ENCODE measurements at places on chromosomes 5 and 9. TPM values are rescaled to one million over a fixed set of nuclear protein-coding genes. Genes with fewer than 3 reads are reported as not detected.

The LAMC3 gene
- total RNA-seq, result 28.5 TPM

The DNM1 gene
- 5.2 TPM for total RNA-seq

The UBE2QL1 gene
- total RNA-seq, result not detected

The PCDHB16 gene
- total RNA-seq, result 4.1 TPM

The GABBR2 gene
- total RNA-seq, result 0.84 TPM

The KIF3A gene
- total RNA-seq, result 10.5 TPM

The SLC27A6 gene
- total RNA-seq, result not detected

The FAM53C gene
- total RNA-seq, result 23.0 TPM

DNA sequence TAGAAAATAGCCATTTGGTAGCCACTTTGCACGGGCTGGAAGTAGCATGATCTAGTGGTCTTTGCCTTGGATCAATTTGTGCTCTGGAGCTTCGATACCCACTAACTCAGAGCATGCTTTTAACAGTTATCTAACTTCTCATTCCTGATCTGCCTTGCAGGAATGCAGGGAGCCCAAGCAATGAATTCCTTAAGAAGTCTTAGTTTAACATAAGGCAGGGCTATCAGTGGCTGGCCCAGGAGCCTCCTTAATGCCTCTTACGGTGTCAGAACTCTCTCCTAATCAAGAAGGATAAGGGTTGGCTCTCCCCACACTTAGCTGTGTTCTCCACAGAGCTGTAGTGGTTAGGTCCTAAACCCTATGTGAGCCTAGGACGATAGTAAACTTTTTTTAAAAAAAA lies 95.8 kb upstream of the TBCA start:
- H3K4me3 ChIP-seq, result no peak overlapping the region
- no peak overlapping the region for H3K27ac ChIP-seq
- H3K27me3 ChIP-seq, result no peaks in the 10 kb centered on the region
- no peaks in the 10 kb centered on the region for H3K36me3 ChIP-seq
- no peaks in the 10 kb centered on the region for H3K4me1 ChIP-seq
- DNase-seq, result no peak

- H3K4me3 ChIP-seq, result no peak overlapping the region
- H3K27ac ChIP-seq, result no peak overlapping the region
- H3K4me1 ChIP-seq, result no peaks in the 10 kb centered on the region
- no peak for DNase-seq
- no peaks in the 10 kb centered on the region for H3K27me3 ChIP-seq
These were observed 228.9 kb downstream of the KIAA0825 start for GRCh38 chr5:94389515-94389899.

DNA sequence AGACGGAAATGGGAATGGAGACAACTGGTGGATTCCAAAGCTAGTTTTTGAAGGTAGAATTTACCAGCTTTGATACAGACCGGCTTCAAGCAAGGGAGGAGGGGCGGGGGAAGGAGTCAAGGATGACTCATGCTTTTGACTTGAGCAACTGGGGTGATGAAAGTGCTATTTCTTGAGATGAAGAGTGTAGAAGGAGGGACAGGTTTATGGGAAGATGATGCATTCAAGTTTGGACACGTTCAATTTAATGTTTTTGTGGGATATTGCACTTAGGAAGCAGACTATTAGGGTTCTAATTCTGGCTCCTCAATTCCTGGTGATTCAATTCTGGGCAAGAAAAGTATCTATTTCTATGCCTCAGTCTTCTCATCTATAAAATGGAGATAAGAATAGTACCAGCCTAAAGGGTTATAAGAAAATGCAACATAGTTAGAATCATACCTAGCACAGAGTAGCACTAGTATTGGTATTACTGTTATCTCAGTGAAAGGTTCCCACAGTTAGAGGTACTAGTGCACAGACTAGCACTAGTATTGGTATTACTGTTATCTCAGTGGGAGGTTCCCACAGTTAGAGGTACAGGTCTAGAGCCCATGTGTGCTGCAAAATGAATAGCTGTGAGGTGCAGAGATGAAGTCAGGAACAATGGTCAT lies 4.6 kb downstream of the NIPAL4 start:
- no peaks in the 10 kb centered on the region for H3K36me3 ChIP-seq
- H3K4me3 ChIP-seq, result no peak overlapping the region
- DNase-seq, result no peak
- H3K27me3 ChIP-seq, result peaks cover 21% of the 10 kb centered on the region

DNA sequence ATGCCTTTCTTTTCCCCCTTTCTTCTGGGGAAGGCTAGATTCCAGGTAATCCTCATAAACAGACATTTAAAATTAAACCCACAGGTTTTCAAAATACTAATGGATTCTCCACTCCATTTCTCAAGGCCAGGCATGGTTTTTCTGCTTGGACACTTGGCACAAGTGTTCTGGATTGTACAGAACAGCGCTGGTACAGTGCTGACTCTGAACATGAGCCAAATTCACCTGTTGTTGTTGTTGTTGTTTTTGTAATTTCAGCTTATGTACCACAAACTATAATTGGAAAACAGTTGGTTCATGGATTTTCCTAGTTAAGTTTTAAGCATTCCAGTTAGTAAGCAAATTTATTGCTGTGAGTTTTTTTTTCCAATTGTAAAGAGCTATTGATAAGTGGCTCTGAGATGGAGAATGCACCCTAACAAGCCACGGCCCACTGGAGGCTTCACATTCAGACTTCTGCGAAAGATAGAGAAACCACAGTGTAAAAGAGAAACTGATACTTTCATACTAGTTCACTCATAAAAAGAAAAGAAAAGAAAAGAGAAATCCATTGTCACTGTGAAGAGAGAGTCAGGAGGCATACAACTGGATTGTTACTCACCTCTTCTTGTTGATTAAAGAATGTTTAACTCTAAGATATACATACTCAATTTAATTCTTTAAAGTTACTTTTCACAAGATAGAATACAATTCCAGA lies 16.2 kb upstream of the ITGA1 start:
- no peak overlapping the region for H3K27ac ChIP-seq
- H3K4me1 ChIP-seq, result peaks cover 23% of the 10 kb centered on the region
- no peaks in the 10 kb centered on the region for H3K36me3 ChIP-seq
- H3K4me3 ChIP-seq, result no peak overlapping the region
- no peak for DNase-seq
- no peaks in the 10 kb centered on the region for H3K27me3 ChIP-seq

DNA sequence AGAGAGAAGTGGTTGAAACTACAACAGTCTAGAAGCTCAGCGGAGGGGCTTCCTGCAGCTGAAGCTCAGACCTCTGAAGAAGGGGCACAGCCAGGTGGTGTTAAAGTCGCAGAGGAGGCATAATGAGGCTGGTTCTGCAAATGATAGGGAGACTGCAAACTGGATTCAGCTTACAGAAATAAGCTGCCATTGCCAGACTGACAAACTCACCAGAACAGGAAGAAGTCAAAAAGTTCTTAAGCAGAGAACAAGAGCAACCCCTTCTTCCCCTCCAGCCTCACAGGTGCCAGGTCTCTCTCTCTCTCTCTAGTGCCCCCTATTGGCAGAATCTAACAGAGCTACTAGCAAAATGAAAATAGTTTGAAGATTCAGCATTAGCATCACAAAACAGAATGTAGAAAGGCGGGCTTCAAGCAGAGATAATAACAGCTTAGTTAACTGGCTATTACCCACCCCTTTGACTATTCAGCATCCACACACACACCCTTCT lies 76.7 kb downstream of the GRAMD2B start:
- H3K27ac ChIP-seq, result no peak overlapping the region
- no peaks in the 10 kb centered on the region for H3K27me3 ChIP-seq
- H3K4me3 ChIP-seq, result no peak overlapping the region
- no peaks in the 10 kb centered on the region for H3K36me3 ChIP-seq
- H3K4me1 ChIP-seq, result peaks cover 5% of the 10 kb centered on the region

GRCh38 chr5:88870285-88870684 lies 12.7 kb downstream of the MEF2C start:
- no peaks in the 10 kb centered on the region for H3K4me1 ChIP-seq
- no peak overlapping the region for H3K27ac ChIP-seq
- H3K4me3 ChIP-seq, result no peak overlapping the region
- no peak for DNase-seq
- no peaks in the 10 kb centered on the region for H3K36me3 ChIP-seq

DNA sequence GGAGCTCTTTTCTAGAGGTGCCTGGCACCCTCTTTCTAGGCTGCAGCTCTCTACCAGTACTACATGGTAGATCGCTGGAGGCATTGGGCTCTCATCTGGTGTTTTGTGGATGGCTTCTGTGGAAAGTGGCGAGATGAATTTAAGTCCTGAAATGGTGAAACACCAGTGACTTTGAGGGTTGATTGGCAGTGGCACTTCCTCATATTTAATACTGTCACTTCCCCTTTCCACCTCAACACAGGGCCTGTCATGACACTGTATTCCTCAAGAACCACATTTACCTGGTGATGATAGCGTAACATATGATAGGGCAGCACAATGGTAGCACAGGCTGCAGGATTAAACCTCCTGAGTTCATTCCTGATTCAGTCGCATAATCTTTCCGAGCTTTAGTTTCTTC lies 132.1 kb downstream of the KDM4C start:
- peaks cover 4% of the 10 kb centered on the region for H3K4me1 ChIP-seq
- no peak overlapping the region for H3K27ac ChIP-seq
- H3K36me3 ChIP-seq, result peaks cover 26% of the 10 kb centered on the region
- no peak for DNase-seq
- no peaks in the 10 kb centered on the region for H3K27me3 ChIP-seq

DNA sequence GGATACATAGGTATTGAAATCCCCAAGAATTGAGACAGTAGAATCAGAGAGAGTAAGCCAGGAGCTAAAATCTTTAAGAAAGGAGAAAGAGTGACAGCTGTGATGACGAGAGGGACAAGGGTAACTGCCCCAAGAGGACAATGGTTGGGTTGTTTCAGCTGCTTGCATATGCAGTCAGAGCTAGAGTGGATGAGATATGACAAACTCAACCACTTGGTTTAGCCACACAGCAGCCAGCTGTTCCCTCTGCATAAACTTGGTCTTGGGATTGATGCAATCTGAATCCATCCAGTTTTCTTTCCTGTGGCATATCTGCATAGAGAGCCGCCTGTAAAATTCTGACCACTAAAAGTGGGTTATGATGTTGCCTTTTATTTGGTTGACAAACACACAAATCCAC lies 100.7 kb downstream of the ZNF622 start:
- H3K36me3 ChIP-seq, result no peaks in the 10 kb centered on the region
- no peaks in the 10 kb centered on the region for H3K4me1 ChIP-seq
- H3K27ac ChIP-seq, result no peak overlapping the region
- H3K4me3 ChIP-seq, result no peak overlapping the region
- DNase-seq, result no peak

GRCh38 chr5:54689411-54690251 lies 172.1 kb downstream of the SNX18 start:
- H3K27me3 ChIP-seq, result no peaks in the 10 kb centered on the region
- peaks cover 22% of the 10 kb centered on the region for H3K4me1 ChIP-seq
- no peak overlapping the region for H3K4me3 ChIP-seq
- no peak for DNase-seq
- peak overlapping the region; percentile 36 for H3K27ac ChIP-seq

DNA sequence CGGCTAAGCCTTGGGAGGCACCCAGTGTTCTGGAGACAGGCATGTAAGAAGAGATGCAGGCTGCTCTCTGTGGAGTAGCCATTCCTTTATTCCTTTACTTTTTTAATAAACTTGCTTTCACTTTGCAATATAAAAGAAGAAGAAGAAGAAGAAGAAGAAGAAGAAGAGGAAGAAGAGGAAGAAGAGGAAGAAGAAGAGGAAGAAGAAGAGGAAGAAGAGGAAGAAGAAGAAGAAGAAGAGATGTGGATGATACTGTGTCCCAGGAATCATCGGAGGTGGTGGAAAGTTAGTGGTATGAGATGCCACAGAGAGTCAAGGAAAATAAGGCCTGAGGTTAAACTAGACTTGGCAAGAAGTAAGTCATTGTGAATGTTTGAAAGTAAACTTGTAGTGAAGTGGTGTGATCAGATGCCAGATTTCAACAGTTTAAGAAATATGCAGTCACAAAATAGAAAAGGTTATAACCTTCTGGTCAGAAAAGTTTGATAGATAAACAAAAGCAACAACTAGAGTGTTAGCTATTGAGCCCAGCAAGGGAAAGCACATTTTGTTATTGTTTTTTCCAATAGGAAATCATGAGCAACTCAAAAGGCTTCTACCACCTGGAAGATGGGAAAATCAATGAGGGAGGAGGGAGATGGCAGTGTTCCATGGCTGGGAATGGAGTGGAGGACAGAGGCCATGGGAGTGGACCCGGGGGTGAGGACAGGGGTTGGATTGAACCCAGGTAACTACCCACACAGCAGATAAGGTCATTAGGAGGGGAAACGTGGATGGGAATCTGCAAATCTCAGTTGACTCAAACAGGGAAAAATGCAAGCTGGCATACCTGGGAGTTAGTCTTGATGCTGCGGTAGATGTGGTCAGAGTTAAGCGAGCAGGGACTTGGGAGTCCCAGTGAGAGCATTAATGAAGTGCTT lies 16.8 kb downstream of the AOPEP start:
- H3K4me3 ChIP-seq, result no peak overlapping the region
- no peaks in the 10 kb centered on the region for H3K27me3 ChIP-seq
- no peaks in the 10 kb centered on the region for H3K36me3 ChIP-seq
- no peak overlapping the region for H3K27ac ChIP-seq

DNA sequence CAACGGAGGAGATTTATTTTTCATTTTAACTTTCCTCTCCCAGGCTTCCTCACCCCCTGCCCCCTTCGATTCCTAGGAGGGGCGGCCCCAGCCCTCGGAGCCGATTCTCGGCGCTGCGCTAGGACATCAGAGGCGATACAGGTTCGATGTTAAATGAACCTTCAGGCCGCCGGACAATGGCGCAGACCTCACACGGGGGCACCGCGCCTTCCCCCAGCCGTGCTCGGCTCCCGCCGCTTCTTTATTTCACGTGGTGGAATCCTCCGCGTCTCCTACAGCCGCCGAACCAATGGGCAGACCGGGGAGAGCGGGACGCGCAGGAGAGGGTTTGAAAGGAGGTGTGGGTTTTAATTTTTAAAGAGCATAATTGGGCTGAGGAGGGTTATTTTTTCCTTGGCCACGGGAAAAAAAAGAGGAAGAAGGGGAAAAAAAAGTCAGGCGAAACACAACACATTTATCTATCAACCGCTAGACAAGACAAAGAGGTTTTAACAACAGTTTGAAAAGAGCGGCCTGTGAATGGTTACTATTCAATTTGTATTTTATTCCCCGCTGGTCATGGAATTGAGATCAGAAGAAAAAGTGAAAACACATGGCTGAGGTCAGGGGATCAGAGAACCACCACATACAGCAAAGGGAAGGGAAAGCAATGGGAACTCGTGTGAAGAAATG lies 126.8 kb downstream of the TMEM174 start:
- DNase-seq, result no peak
- peaks cover 94% of the 10 kb centered on the region for H3K27me3 ChIP-seq
- H3K27ac ChIP-seq, result no peak overlapping the region
- H3K4me3 ChIP-seq, result no peak overlapping the region
- H3K36me3 ChIP-seq, result no peaks in the 10 kb centered on the region

DNA sequence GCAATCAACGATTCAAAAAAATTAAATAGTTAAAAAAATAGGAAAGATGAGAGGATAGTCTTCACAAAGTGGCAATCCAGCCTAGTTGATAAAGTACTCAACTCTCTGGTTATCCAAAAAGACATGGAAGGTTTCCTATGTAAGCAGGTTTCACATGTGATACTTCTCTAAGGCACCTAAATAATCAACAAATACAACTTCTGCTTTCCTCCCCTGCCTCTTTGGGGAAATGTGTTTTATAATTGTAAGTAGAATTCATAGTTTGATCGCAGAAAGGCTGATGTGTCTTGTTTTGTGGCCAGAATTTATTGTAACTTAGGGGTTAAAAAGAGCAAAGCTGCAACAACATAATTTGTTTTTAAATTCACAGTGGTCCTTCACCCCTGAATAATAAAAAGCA lies 855.5 kb upstream of the DMAC1 start:
- no peaks in the 10 kb centered on the region for H3K4me1 ChIP-seq
- no peak for DNase-seq
- H3K27ac ChIP-seq, result no peak overlapping the region
- no peaks in the 10 kb centered on the region for H3K36me3 ChIP-seq

Data from upper lobe of right lung (tissue), 1 donor.